ENCODE measurements at places on chromosomes 4 and X.

- no peak for DNase-seq
Observed at GRCh38 chr4:156765277-156765676, 206.3 kb downstream of the PDGFC start.

DNA sequence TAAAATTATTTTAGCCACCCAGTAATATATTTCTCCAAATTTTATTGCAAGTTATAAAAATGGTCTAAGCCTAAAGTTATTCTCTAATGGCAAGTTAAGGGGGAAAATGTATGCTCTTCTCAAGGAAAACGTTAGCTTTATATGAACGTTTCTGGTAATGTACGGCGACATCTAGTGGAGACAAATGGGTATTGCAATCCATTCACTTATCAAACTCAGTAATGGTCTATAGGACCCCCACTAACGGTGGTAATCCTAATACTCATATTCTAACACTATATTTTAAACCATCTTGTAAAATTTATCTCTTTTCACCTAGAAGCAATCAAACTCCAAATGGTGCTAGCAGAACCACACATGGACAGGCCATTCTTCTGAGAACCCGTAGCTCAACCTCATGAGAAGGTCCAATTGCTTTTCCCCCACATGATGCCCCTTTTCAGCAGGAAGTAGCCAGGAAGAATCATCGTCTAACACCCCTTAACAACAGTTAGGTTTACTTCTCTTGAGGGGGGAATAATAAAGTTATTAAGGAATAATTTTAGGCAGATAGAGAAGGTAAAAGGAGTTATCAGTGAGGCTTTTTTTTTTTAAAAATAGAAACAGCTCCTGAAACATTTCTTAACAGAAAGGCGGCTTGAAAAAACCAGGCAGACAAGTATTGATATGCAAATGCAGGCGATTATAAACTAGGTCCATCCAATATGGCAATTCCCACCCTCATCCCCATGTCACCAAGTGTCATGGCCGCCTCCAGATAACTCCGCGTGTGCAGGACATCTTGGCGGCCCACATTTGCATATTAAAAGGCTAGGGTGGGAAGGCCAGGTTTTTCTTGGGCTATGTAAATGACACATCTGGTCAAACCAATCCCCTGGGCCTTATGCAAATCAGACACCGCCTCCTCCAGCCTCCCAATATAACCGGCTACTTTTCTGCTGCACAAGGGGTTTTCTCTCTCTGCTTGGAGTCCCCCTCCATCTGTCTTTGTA lies 35.0 kb downstream of the NUDT11 start:
- DNase-seq, result no peak

GRCh38 chr4:106503116-106504050 lies 134.8 kb upstream of the GIMD1 start:
- no peak for DNase-seq

GRCh38 chr4:108155373-108155772 lies 13.4 kb downstream of the LEF1 start:
- DNase-seq, result no peak

GRCh38 chr4:109065006-109065405 lies 237.5 kb downstream of the COL25A1 start:
- no peak for DNase-seq

GRCh38 chrX:10598540-10598939 lies 21.8 kb downstream of the MID1 start:
- no peak for DNase-seq

DNA sequence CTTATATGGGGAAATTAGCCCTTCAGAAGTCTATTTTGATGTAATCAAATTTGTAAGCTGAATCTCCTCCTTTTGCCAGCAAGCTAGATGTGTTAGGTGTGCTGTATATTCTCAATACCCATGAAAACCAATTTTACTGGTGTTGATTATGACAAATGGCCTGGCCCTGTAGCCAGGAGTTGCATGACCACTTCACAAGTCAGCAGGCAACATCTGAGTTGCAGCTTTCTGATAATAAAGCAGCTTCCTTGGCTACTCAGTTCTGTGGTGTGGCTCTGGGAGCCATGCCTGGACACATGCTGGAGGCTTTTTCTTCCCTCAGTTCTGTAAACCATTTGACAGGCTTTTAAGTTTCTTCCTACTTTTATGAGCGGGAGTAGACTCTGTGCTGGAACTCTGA lies 154.1 kb upstream of the CXCL13 start:
- DNase-seq, result no peak

GRCh38 chr4:56674984-56675383 lies 6.1 kb downstream of the HOPX start:
- no peak for DNase-seq

GRCh38 chr4:78772526-78773091 lies 3.5 kb upstream of the BMP2K start:
- no peak for DNase-seq

DNA sequence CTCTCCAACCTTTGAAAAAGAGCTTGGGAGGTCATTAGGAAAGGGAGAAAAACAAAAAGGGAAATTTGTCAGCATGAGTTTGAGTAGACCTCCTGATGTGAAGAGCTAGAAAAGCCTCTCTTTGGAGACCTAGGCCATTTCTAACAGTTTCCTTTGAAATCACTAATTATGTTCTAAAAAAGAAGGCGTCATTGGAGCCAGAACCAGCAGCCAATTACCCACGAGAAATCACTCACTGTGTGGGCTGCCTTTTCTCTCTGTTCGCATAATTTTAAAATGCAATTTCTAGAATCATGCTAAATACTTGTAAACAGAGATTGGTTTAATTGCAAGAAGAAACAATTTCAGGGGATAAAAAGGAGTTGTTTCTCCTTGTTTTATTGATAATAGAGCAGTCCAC lies 246.3 kb upstream of the GATB start:
- no peak for DNase-seq

DNA sequence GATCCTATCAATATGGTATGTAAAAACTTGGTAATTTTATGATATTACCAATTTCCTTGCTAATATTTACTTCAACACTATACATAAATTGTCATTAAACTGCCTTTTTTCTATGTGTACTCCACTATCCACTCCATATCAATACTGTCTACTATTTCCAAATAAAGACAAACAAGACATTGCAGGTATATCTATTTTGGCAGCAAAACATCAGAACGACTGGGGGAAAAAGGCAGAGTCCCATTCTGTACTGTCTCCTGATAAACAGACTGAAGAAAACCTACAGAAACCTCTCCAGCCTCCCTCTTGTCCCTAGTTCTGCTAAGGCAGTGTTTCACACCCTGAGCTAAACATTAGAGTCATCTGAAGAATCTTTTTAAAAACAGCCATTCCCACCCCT lies 96.6 kb downstream of the ATRX start:
- no peak for DNase-seq

GRCh38 chr4:147809211-147809610 lies 77.3 kb downstream of the ARHGAP10 start:
- no peak for DNase-seq

- no peak for DNase-seq
Observed at GRCh38 chr4:97525236-97525635, 618.0 kb downstream of the STPG2 start.

- peak; percentile 89 for DNase-seq
Observed at GRCh38 chr4:156946516-156947424, 24.8 kb downstream of the PDGFC start.
